ENCODE measurements at places on chromosomes 3 and 15.

GRCh38 chr3:112582244-112582874, 20.5 kb downstream of the SLC35A5 start:
- peak; percentile 75 for DNase-seq

DNA sequence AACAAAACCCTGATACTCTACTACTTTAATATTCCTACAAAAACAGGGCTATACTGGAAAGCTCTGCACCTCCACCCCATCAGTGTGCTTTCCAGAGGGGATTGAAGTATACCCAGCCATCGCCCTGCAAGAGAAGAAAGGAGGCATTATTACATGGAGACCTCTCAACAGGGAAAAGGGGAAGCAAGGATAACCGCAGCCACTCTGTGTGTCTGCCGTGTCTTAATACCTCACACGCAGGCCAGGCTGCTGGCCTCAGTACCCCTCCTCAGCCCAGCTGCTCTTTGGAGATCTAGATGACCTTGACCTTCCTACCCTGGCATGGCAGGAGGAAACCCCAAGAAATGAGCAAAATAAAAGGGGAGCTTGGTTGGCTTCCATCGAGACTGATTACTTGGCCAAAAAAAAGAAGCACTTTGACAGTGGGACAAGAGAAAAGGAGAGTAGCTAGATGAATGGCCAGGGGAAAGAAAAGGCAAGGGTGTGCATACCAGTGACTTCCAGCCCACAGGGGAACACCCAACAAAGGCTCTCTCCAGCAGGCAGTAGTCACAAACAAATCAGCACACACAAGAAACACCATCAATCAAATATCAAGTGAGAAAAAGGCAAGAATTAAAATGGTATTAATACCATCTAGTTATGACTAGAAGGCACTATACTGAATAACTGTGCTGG, 129.4 kb downstream of the STT3B start:
- DNase-seq, result peak; percentile 46

DNA sequence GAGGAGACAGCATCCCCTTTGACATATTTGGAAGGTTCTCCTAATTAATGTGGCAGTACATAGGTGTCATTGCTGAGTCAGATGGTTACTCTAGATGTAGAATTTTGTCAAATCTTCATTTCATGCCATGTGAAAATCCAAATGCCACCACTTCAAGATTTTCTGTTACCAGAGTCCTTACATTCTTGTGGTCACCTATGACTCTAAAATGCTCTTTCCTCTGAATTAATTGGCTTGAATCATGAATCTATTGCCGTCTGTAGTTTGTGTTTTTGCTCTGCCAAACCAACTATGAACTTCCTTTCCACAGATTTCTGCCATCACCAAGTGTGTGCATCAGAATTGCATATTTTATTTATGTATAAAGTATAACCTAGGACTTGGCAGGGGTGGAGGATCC, 269.4 kb upstream of the ZPLD1 start:
- no peak for DNase-seq

GRCh38 chr3:14175383-14176037, 2.9 kb downstream of the XPC start:
- peak; percentile 86 for DNase-seq
